NCI-H510A (cell line): ENCODE measurements at places on chromosomes 7 and 10.

GRCh38 chr10:69957886-69958555 is 94.6 kb upstream of the MACROH2A2 start:
- no peak for DNase-seq

- DNase-seq, result no peak
These were observed 619.0 kb upstream of the DPP6 start for GRCh38 chr7:153433223-153433622.

DNA sequence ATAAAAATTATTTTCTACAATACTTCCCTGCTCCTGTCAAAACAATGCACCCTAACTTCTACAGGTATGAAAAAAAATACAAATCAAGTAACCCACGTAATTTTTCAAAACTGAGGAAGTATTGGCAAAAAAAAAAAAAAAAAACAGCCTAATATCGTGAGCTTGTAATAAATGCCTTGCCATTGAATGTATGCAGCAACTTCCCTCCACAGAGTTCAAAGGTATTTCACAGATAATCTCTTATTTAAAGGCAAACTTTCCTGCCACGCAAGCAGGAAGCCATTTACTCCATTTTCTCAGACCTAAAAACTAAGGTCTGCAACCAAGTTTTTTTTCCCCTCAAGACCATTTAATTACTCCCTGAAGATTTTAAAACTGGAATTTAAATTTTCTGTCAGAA is 642 bp upstream of the AGR2 start:
- DNase-seq, result no peak

DNA sequence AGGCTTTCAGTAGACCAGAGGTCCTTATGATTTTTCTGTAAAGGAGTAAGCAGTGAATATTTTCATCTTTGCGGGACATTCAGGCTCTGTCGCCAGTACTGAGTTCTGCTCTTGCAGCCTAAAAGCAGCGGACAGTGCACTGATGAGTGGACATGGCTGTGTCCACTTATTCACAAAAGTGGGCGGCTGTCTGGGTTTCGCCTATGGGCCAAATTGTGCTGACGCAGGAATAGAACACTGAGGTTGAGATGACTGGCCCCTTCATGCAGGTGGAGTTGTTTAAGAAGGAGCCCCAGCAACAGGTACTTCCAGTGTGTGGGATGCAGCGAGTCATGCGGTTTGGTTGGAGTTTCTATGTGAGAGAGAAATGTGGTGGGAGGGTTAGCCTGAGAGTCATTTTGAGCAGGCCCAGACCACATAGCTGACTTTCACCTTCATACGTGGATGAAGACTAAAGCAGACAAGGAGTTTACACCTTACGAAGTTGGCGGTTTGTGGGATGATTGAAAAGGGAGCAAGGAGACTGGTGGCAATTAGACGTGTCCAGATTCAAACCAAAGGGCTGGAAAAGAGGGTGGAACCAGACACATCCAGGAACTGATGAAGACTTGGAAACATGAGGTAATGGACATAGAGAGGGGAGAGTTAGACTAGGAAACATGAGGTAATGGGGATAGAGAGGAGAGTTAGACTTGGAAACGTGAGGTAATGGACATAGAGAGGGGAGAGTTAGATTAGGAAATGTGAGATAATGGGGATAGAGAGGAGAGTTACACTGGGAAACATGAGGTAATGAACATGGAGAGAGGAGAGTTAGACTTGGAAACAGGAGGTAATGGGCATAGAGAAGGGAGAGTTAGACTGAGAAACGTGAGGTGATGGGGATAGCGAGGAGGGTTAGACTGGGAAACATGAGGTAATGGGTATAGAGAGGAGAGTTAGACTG is 38.2 kb downstream of the WDR37 start:
- no peak for DNase-seq

GRCh38 chr10:30176182-30176581 is 116.8 kb upstream of the JCAD start:
- DNase-seq, result no peak

GRCh38 chr7:101167645-101168411 is 2.5 kb upstream of the VGF start:
- DNase-seq, result no peak

GRCh38 chr7:40836218-40836617 is 701.4 kb downstream of the SUGCT start:
- DNase-seq, result no peak

- no peak for DNase-seq
These were observed 17.8 kb downstream of the PYROXD2 start for GRCh38 chr10:98397089-98397600.

GRCh38 chr10:89147256-89147655 is 59.9 kb downstream of the CH25H start:
- no peak for DNase-seq
